Stimulated activated naive CD4-positive, alpha-beta T cell (primary cell): ENCODE measurements at places on chromosomes 12 and 14.

DNA sequence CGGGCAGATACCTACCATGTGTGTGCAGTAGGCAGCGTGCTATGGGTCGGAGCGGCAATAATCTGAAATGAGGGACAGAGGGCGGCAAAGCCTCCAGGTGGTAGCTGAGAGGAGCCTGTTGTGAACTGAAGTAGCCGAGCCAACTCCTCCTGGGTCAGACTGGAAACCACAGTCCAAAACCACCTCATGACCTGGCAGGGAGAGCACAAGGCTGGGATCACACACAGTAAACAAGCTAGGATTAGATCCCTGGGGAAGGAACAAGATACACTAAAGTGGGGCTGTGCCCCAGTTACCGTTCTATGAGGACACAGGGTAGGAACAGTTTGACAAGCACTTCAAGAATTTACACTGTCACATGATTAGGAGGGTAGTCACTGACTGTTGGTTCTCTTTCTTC, 49.0 kb downstream of the AREL1 start:
- no peak for DNase-seq

DNA sequence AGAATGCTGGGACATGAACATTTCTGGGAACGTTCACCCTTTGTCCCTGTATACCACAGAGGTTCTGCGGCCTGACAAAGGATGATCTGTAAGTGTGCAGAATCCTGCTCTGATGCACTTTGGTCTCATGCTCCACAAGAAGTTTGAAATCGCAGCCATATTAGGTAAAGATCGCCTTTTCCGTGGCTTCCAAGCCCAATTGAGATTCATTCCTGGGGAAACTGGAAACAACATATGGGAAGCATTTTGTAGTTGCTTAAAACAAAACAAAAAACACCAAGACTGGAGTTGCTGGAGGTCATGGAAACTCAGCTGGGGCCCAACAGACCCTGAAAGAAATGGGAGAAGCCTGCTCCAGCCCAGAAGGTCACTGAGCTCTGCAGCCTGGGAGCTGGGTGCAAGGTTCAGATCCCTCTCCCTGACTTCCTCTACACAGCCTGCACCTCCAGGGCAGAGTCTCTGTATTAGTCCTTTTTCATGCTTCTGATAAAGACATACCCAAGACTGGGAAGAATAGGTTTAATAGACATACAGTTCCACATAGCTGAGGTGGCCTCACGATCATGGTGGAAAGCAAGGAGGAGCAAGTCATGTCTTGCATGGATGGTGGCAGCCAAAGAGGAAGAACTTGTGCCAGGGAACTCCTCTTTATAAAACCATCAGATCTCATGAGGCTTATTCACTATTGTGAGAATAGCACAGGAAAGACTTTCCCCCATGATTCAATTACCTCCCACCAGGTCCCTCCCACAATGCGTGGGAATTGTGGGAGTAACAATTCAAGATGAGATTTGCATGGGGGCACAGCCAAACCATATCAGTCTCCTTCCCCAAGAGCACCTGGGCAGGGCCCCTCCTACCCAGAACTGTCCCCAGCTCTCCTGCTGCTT, 60.8 kb upstream of the CHGA start:
- no peak for DNase-seq

DNA sequence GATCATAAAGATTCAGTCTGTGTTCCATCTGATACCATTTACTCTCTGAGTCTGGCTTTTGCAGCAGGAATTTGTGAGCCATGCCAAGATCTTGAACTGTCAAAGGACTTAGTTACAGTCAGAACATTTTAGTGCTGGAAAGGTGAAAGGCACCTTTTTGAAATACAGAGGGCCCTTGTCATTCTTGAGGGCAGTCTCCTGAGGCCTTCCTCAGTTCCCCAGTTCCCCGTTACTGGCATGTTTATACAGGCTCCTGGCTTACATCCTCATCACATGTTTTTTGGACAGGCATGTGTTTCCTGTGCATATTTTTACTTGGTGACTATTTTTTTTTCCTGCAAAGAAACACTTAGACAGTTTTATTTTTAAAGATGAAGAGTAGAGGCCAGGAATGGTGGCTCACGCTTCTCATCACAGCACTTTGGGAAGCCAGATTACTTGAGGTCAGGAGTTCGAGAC, 21.0 kb downstream of the CFAP54 start:
- no peak for DNase-seq

GRCh38 chr12:25789541-25789944, 168.9 kb upstream of the RASSF8 start:
- no peak for DNase-seq

GRCh38 chr14:49972823-49973222, 79.9 kb downstream of the ARF6 start:
- peak; percentile 17 for DNase-seq

- DNase-seq, result no peak
These were observed 5.3 kb downstream of the HHIPL1 start for GRCh38 chr14:99650189-99650588.

GRCh38 chr12:42923583-42923982, 334.0 kb upstream of the PRICKLE1 start:
- no peak for DNase-seq

GRCh38 chr14:100079726-100080005, 14.4 kb downstream of the EVL start:
- DNase-seq, result no peak

DNA sequence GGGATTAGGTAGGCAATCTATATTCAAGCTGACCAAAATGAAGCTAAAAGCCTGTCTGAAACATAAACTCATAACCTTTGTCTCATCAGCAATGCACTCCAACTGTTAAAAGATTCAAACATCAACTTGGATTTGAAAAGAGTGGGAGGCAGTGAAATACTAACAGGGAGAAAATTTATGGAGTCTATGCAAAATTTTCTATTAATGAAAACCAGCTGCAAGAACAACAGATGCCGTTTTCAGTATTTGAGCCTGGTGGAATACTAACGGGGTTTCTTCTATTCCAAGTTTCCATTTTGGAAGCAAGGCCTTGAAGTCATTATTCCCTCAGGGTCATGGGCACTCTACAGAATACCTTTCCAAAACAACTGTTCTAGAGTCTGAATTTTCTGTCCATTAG, 88.3 kb downstream of the LRP6 start:
- no peak for DNase-seq

GRCh38 chr12:88868050-88868449, 287.8 kb upstream of the KITLG start:
- no peak for DNase-seq
